ENCODE measurements at places on chromosomes 4 and X. TPM values are rescaled to one million over a fixed set of nuclear protein-coding genes. Genes with fewer than 3 reads are reported as not detected.

DNA sequence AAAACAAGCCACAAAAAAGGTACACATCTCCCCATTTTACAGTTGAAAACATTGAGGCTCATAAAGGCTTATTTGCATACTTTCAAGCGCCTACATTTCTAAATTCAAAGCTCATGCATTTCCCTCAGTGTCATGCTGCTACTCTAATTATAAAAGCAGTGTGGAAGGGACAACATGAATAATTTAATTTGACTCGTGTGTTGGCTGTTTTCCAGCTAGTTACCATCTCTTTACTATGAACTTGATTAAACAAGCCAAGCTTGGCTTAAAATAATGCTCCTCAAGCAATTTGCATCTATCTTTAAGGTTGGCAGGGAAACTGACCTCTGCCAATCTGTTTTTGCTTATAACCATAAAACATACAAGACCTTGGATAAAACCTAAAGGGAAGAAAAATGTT lies 252.5 kb upstream of the NEIL3 start:
- no peaks in the 10 kb centered on the region for H3K4me1 ChIP-seq
- H3K4me3 ChIP-seq: no peak overlapping the region
- H3K27ac ChIP-seq: no peak overlapping the region
- no peaks in the 10 kb centered on the region for H3K36me3 ChIP-seq

GRCh38 chr4:16685536-16685935 lies 212.9 kb downstream of the LDB2 start:
- H3K27ac ChIP-seq: no peak overlapping the region
- no peaks in the 10 kb centered on the region for H3K4me1 ChIP-seq
- DNase-seq: no peak

- no peaks in the 10 kb centered on the region for H3K4me1 ChIP-seq
- H3K4me3 ChIP-seq: no peak overlapping the region
- no peak overlapping the region for H3K27ac ChIP-seq
- no peaks in the 10 kb centered on the region for H3K36me3 ChIP-seq
- DNase-seq: no peak
Measured at GRCh38 chr4:89549907-89550306, 242.3 kb upstream of the GPRIN3 start.

- H3K36me3 ChIP-seq: no peaks in the 10 kb centered on the region
- no peaks in the 10 kb centered on the region for H3K4me1 ChIP-seq
- H3K4me3 ChIP-seq: no peak overlapping the region
- H3K27me3 ChIP-seq: no peaks in the 10 kb centered on the region
- DNase-seq: peak; percentile 70
Measured at GRCh38 chr4:1839282-1839681, 16.7 kb downstream of the LETM1 start.

Gene RGN
- total RNA-seq: 0.96 TPM

GRCh38 chr4:112003231-112003907 lies 141.9 kb upstream of the FAM241A start:
- DNase-seq: no peak
- H3K27ac ChIP-seq: no peak overlapping the region
- no peak overlapping the region for H3K4me3 ChIP-seq
- no peaks in the 10 kb centered on the region for H3K27me3 ChIP-seq
- H3K4me1 ChIP-seq: peaks cover 3% of the 10 kb centered on the region

DNA sequence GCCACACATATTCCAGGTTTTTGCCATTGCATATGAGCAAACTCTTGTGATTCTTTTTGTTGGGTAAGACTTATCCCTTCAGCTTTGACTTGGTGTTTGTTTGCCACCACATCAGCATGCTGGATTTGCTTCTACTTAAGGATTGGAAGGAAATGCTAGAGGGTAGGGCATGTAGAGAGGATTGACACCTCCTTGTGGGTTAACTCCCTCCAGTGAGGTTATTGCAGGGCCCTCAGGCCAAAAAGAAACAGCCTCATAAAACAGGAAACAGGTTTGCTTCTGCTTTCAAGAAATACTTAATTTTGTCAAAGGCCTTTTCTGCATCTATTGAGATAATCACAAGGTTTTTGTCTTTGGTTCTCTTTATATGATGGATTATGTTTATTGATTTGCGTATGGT lies 15.2 kb upstream of the INPP4B start:
- H3K36me3 ChIP-seq: no peaks in the 10 kb centered on the region
- no peak for DNase-seq
- H3K4me1 ChIP-seq: no peaks in the 10 kb centered on the region
- no peaks in the 10 kb centered on the region for H3K27me3 ChIP-seq

Measured in transverse colon (tissue), 4 donors.